ENCODE measurements at places on chromosomes 3 and 15.

- no peak for DNase-seq
These were observed 26.0 kb downstream of the CYP19A1 start for GRCh38 chr15:51312166-51313073.

GRCh38 chr15:45630917-45631691 is 3.7 kb upstream of the SQOR start:
- peak; percentile 59 for DNase-seq

DNA sequence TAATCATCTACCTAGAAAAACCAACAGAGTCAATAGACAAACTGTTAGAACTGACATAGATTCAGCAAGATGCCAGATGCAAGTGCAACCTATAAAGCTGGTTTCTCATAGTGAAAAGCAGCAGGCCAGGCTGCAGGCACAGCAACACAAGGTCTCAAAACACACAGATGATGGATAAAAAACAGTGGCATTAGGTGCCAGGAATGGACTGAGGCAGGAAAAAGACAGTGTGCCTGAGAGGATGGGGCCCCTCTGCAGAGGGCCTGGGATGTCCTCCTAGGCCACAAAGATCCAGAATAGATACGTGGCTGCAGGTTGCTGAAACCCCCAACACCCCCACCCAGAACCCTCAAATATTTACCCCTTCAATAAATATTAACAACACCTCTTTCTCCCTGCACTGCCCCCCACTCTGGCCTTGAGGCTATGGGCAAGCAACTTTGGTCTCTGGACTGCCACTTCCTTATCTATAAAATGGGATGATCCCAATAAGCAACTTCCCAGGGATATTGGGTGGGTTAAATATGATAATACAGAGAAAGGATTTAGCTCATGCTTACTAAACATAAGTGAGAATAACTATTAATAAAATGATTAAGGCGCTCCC is 35.2 kb upstream of the FGD5 start:
- DNase-seq: no peak

GRCh38 chr3:184796551-184796950 is 15.4 kb upstream of the VPS8 start:
- DNase-seq: no peak

DNA sequence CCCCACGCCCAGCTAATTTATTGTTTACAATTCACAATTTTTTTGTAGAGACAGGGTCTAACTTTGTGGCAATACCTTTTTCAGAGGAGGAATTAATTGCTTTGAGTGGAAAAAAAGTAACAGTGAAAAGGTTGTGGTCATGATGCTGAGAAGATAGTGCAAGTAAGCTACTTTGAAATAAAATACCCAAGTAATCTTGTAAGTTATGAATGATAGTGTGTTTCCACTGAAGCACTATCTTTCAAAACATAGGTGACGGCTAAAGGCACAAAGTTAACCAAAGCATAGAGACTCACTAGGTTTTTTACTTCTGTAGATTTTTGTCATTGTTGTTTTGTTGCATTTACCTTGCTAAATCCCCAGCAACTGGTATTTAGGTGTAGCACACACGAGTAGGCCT is 101.2 kb upstream of the C15orf61 start:
- no peak for DNase-seq

- DNase-seq: peak; percentile 46
These were observed 211.9 kb downstream of the TPRG1 start for GRCh38 chr3:189383630-189384029.

Data from MCF 10A (cell line).